Sigmoid colon (tissue), 7 donors: ENCODE measurements at places on chromosomes 12 and 14. TPM values are rescaled to one million over a fixed set of nuclear protein-coding genes. Genes with fewer than 3 reads are reported as not detected.

DNA sequence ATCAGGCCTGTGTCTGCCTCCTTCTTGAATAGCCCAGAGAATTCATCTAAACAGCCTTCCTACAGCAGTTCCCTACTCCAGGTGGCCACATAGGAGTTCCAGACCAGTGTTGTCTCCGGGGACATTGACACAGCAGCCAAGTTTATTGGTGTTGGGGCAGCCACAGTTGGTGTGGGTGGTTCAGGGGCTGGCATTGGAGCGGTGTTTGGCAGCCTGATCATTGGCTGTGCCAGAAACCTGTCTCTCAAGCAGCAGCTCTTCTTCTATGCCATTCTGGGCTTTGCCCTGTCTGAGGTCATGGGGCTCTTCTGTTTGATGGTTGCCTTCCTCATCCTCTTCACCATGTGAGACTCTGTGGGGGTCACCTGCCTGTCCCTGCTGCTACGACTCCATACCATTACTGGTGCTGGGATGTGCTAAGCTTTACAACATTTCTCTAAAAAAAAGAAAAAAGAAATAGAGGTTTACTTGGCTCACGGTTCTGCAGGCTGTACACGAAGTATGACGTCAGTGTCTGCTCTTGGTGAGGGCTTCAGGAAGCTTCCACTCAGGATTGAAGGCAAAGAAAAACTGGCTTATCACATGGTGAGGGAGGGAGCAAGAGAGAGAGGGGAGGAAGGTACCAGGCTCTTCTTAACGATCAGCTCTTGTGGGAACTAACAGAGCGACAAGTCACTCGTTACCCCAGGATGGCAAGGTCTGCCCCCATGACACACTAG, 57.5 kb downstream of the CHST11 start:
- no peak for DNase-seq

DNA sequence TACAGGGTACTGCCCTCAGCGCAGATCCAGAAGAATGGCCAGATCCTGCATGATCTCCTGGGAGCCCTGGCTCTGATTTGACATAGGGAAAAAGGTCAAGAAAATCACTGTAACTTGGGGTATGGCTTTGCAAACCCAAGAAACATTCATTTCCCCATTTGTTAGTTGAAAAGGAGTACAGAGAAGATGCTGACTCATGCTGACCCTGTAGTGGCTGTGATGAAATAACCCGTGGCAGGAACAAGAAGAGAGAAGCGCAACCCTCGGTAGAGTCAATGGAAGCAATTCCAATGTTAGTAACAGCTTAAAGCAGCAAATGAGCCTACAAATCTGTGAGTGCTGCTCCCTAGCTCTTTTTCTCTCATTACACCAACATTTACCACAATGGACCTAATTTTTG, 281.6 kb upstream of the NPAS3 start:
- DNase-seq, result peak; percentile 62

Gene SRRM4
- not detected for total RNA-seq

Gene IL31
- not detected for total RNA-seq

GRCh38 chr14:75176142-75176820, at the start of gene TMED10:
TMED10 (minus strand) TSS chr14:75176612; CDS start chr14:75176579, 33 bp downstream.
- DNase-seq, result peak; percentile 96

Gene KRT71
- not detected for total RNA-seq

GRCh38 chr12:59344224-59344623, 251.6 kb upstream of the SLC16A7 start:
- no peak for DNase-seq

Gene GPR84
- 0.54 TPM for total RNA-seq

GRCh38 chr12:58097741-58098140, 156.4 kb downstream of the ATP23 start:
- no peak for DNase-seq

Gene FLRT2
- total RNA-seq, result 9.1 TPM

- no peak for DNase-seq
Observed at GRCh38 chr12:12628013-12628412, 16.3 kb downstream of the CREBL2 start.

DNA sequence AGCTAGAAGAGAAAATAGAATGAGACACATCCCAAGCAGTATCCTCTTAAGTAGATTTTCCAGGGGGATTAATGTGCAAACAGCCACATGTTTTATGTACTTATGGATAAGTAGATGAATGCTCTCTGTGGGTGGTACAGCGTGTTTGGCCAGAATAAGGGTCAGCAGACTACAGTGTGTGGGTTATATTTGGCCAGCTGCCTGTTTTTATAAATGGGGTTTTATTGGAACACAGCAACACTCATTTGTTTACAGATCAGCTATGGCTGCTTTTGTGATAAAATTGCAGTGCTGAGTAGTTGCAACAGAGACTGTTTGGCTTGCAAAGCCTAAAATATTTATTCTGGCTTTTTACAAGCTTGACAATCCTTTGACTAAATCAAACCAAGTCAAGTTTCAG, 780.2 kb upstream of the SEL1L start:
- DNase-seq, result no peak

Gene RNASE1
- total RNA-seq, result 148 TPM

Gene BHLHE41
- 3.9 TPM for total RNA-seq

- DNase-seq, result no peak
Observed at GRCh38 chr14:90669731-90670130, 146.5 kb downstream of the TTC7B start.

DNA sequence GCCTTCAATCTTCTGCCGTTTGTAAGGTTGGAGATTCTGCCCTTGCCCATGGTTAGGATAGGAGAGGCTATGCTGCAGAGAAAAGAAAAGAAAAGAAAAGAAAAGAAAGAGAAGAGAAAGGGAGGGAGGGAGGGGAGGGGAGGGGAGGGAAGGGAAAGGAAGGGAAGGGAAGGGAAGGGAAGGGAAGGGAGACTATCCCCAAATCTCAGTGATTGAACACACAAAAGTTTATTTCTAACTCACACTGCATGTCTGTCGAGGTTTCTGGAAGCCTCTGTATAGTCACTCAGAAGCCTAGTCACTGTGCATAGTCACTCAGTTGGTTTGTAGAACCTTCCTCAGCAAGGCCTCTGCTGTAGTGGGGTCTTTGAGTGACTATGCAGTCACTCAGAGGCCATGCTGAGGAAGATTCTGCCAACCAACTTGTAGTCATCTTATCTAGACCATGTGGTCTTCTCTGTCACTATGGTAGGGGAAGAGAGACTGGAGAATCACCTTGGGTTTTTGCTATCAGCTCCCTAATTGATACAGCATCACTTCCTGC, 52.3 kb upstream of the ABCC9 start:
- no peak for DNase-seq

DNA sequence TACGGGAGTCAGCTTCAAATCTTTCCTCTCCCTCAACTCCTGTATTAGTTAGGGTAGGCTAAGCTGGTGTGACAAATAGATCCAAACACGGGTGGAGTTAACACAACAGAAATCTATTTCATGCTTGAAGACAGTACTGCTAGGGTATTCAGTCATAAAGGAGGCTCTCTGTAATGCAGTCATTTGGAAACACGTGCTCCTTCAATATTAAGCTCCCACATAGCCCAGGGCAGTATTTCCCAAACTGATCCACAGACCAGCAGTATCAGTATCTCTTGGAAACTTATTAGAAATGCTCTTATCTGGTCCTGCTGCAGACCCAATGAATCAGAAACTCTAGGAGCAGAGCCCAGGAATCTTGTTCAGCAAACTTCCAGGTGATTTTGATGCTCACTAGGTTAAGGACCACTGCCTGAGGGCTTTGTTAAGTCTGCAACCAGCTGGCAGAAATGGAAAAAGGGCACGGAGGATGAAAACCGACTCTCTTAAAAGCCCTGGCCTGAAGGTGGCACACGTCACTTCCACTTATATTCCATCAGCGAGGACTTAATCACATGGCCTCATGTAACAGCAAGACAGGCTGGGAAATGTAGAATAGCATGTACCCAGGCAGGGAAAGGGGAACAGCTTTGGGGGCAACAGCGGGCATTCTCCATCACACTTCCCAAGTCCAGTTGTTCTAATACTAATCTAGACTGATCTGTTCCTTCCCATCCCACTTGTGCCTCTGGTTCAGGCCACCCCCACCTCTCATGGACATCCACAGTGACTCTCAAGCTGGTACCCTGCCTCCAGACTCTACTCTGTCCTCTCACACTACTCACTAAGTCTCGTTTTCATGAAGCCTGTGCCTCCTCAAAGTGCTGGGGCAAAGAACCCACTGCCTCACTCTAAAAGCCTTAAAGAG, 38.2 kb upstream of the RIC8B start:
- DNase-seq, result no peak

Gene RIN3
- 31.8 TPM for total RNA-seq

GRCh38 chr14:95696741-95697140, 10.5 kb downstream of the TCL1B start:
- no peak for DNase-seq

Gene BLOC1S1
- total RNA-seq, result 279 TPM

Gene NR4A1
- total RNA-seq, result 177 TPM
